ENCODE measurements at places on chromosomes 16 and 17.

- no peak for DNase-seq
- no peaks in the 10 kb centered on the region for H3K4me1 ChIP-seq
- H3K27me3 ChIP-seq: peaks cover 65% of the 10 kb centered on the region
- H3K4me3 ChIP-seq: peak overlapping the region; percentile 47
Observed at GRCh38 chr17:61400717-61401388, 1.2 kb downstream of the TBX2 start.

GRCh38 chr16:88638323-88639230 lies at the start of gene IL17C:
Gene IL17C, plus strand, starts transcription at chr16:88638572. Its CDS starts 70 bp downstream, at chr16:88638642.
- no peaks in the 10 kb centered on the region for H3K36me3 ChIP-seq
- H3K4me3 ChIP-seq: no peak within 1 kb of the TSS
- peak within 1 kb of the TSS; percentile 16 for H3K27ac ChIP-seq
- peaks cover 15% of the 10 kb centered on the region for H3K4me1 ChIP-seq

DNA sequence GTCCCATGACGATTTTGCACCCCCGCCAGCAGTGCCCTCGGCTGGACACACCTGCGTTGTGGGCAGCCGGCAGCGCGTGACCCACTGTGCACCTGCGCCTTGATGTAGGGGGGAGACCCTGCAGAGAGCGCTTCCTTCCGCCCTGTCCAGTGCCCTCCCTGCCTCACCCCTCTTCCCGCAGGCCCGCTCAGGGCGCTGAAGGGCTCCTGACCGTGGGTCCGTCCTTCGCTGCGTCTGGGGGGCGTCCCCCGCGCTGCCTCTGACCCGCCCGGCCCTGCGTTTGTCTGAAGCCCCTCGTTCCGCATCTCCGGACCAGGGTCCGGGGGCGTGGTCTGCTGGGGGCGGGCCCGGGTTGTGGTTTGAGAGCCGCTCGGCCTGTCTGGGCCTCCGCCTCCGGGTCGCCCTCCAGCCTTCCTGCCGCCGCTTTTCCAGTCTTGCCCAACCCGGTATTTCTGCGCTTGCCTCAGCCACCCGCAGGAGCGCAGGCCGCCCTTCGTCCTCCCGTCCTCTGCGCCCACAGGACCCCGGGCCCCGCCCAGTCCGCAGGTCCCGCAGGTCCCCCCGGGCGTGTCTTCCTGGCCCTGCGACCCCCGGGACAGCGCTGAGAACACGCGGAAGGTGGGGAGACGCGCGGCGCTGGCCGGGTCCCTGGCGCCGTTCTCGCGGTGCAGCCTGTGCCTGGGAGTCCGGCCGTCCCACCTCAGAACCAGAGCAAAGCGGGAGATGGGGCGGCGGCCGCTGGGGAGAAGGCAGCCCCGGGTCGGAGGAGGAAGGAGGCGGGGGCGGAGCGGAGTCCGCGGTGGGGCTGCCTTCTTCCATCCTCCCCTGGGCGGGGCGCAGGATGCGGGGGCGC lies 4.0 kb upstream of the IL17C start:
- peak overlapping the region; percentile 86 for H3K27ac ChIP-seq
- H3K36me3 ChIP-seq: no peaks in the 10 kb centered on the region
- H3K27me3 ChIP-seq: no peaks in the 10 kb centered on the region
- DNase-seq: peak; percentile 42
- H3K4me3 ChIP-seq: peak overlapping the region; percentile 64

DNA sequence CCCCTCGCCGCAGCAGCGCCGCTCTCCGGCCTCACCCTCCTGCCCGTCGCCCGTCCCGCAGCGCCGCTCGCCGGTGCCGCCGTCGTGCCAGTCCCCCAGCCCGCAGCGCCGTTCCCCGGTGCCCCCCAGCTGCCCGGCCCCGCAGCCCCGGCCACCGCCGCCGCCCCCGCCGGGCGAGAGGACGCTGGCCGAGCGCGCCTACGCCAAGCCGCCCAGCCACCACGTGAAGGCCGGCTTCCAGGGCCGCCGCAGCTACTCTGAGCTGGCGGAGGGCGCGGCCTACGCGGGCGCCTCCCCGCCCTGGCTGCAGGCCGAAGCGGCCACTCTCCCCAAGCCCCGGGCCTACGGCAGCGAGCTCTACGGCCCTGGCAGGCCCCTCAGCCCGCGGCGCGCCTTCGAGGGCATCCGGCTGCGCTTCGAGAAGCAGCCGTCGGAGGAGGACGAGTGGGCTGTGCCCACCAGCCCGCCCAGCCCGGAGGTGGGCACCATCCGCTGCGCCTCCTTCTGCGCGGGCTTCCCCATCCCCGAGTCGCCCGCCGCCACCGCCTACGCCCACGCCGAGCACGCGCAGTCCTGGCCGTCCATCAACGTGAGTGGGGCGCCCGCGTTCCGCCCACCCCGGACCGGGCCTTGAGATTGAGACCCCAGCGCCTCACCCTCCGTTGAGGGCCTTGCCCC lies 15.0 kb downstream of the TBKBP1 start:
- DNase-seq: no peak
- no peak overlapping the region for H3K4me3 ChIP-seq
- H3K4me1 ChIP-seq: peaks cover 15% of the 10 kb centered on the region
- no peaks in the 10 kb centered on the region for H3K36me3 ChIP-seq

- no peak overlapping the region for H3K4me3 ChIP-seq
- H3K4me1 ChIP-seq: peaks cover 12% of the 10 kb centered on the region
- H3K27me3 ChIP-seq: no peaks in the 10 kb centered on the region
- DNase-seq: no peak
- no peaks in the 10 kb centered on the region for H3K36me3 ChIP-seq
Observed at GRCh38 chr17:77654850-77655249, 303.7 kb upstream of the TNRC6C start.

GRCh38 chr17:60036796-60037677 lies 41.7 kb downstream of the HEATR6 start:
- H3K36me3 ChIP-seq: no peaks in the 10 kb centered on the region
- DNase-seq: peak; percentile 61
- H3K27ac ChIP-seq: no peak overlapping the region
- H3K27me3 ChIP-seq: peaks cover 11% of the 10 kb centered on the region
- no peak overlapping the region for H3K4me3 ChIP-seq

DNA sequence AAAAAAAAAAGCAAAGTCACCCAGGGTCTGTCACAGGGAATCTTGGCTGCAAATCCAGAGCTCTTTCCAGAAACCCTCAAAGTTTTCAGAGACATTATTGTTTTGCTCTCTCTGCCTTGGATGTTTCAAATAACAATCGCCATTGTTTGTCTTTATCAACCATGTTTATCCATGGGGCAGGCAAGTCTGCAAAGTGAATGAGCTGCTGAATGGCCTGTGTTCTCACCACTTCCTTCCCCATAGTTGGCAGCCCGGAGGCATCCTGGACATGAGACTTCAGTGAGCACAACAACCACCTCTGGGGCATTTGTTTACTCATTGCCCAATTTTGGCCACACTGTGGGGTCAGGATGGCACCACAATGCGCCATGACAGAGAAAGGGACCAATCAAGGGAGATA lies 53.1 kb upstream of the USP7 start:
- no peaks in the 10 kb centered on the region for H3K27me3 ChIP-seq
- no peaks in the 10 kb centered on the region for H3K36me3 ChIP-seq
- no peak for DNase-seq
- H3K27ac ChIP-seq: no peak overlapping the region
- no peak overlapping the region for H3K4me3 ChIP-seq
- no peaks in the 10 kb centered on the region for H3K4me1 ChIP-seq

GRCh38 chr17:49747632-49748031 lies 16.3 kb downstream of the FAM117A start:
- peaks cover 46% of the 10 kb centered on the region for H3K4me1 ChIP-seq
- peak overlapping the region; percentile 96 for H3K27ac ChIP-seq
- no peaks in the 10 kb centered on the region for H3K36me3 ChIP-seq
- peak overlapping the region; percentile 72 for H3K4me3 ChIP-seq
- DNase-seq: no peak
- H3K27me3 ChIP-seq: no peaks in the 10 kb centered on the region

DNA sequence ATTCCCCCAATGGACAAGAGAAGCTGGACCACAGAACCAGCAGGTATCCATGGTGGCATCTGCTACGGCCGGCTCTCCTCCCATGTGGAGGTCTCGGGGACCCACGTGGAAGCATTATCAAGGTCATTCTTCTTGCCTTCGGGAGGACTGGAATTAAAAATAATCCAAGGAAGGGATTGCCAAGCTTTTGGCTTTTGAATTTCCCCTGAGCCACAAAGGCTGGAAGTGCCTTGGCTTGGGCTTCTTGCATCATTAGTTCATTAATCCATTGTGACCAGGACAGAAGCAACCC lies 16.1 kb downstream of the NAGPA start:
- H3K27ac ChIP-seq: no peak overlapping the region
- DNase-seq: no peak
- H3K27me3 ChIP-seq: peaks cover 71% of the 10 kb centered on the region
- H3K36me3 ChIP-seq: no peaks in the 10 kb centered on the region
- H3K4me3 ChIP-seq: no peak overlapping the region

- H3K27me3 ChIP-seq: no peaks in the 10 kb centered on the region
- H3K4me3 ChIP-seq: no peak overlapping the region
- no peaks in the 10 kb centered on the region for H3K36me3 ChIP-seq
- no peak overlapping the region for H3K27ac ChIP-seq
Observed at GRCh38 chr17:55692276-55692675, 30.4 kb downstream of the TMEM100 start.

DNA sequence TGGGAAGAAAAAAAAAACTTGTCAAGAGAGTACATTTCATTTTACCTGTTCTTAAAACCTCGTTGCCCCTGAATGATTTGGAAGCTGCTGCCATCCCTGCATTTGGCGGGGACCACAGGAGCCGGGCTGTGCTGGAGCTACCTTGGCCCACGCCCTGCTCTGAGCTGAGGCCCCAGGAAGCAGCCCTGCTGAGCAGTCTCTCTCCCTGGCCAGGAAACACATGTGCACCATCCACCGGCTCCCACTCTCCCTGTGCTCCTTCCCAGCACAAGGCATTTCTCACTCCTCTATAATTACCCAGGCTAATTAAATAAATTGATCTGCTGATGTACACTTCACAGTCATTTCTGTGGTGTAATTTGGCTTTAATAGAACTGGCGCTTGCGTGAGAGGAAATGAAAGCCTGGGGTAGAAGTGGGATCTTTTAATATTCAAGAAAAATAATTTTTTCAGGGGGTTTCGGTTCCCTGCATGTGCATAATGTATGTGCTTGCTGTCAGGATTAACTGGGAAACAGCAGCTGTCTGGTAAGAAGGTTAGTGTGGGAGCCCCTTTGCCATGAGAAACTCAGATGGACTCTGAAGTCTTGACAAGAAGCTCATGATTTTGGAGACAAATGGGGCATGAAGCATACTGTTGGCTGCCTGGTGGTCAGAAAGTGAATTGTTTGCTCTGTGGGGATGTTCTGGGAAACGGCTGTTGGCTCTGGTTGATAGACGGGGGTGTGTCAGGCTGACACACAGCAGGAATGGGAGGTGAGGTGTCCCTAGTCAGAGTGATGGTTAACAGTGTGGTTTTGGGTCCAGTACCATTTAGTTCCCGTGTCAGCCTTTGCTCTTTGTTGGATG lies 252.3 kb upstream of the EEF2KMT start:
- H3K36me3 ChIP-seq: no peaks in the 10 kb centered on the region
- DNase-seq: no peak
- peaks cover 6% of the 10 kb centered on the region for H3K27me3 ChIP-seq
- no peaks in the 10 kb centered on the region for H3K4me1 ChIP-seq
- no peak overlapping the region for H3K27ac ChIP-seq

DNA sequence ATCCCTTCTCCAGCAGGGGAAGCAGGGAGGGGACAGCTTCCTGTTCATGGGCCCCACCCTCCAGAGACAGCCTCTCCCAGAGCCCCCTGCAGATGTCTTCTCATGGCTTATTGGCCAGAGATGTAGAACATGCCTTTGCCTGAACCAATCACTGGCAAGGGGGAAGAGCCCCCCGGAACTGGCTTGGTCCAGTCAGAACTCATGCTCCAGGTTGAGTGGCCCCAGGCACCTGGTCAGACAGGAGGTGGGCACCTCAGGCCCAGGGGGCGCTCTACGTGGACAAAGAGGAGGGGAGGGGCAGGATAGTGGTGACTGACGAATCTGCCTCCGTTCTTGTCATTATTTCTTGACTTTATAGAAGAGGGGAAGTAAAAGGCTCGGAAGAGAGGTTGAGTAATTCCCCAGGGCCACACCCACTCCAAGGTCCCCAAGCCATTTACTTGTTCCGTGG lies 23.6 kb downstream of the RAB11FIP4 start:
- no peak overlapping the region for H3K27ac ChIP-seq
- H3K36me3 ChIP-seq: no peaks in the 10 kb centered on the region
- no peak for DNase-seq
- H3K4me3 ChIP-seq: no peak overlapping the region
- H3K4me1 ChIP-seq: no peaks in the 10 kb centered on the region

DNA sequence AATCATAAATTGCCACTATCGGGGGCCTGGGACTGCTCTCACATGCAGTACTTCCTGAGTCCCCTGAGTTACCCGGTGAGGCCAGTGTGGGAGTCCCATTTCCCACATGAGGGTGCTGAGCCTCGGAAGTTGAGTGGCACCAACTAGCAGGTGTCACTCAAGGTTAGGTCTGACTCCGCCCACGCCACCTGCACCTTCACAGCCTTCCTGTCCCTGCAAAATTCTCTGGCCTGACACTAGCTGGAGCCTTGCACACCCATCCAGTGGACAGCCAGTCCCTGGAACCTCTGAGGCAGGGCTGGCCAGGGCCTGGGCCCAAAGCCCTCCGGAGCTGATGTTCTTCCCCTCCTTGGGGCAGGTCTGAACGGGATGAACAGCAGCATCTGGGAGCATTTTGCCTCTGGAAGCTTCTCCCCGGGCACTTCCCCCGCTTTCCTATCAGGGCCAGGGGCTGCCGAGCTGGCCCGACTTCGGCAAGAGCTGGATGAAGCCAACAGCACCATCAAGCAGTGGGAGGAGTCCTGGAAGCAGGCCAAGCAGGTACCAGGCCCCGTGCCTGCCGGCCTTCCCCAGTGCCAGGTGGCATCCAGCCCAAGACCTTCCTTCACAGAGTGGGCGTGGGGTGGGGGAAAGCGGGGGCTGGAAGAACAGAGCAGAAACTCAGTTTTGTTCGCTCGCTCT lies 21.9 kb downstream of the UNC13D start:
- H3K36me3 ChIP-seq: no peaks in the 10 kb centered on the region
- peaks cover 9% of the 10 kb centered on the region for H3K4me1 ChIP-seq
- H3K4me3 ChIP-seq: no peak overlapping the region
- H3K27me3 ChIP-seq: no peaks in the 10 kb centered on the region
- no peak overlapping the region for H3K27ac ChIP-seq

DNA sequence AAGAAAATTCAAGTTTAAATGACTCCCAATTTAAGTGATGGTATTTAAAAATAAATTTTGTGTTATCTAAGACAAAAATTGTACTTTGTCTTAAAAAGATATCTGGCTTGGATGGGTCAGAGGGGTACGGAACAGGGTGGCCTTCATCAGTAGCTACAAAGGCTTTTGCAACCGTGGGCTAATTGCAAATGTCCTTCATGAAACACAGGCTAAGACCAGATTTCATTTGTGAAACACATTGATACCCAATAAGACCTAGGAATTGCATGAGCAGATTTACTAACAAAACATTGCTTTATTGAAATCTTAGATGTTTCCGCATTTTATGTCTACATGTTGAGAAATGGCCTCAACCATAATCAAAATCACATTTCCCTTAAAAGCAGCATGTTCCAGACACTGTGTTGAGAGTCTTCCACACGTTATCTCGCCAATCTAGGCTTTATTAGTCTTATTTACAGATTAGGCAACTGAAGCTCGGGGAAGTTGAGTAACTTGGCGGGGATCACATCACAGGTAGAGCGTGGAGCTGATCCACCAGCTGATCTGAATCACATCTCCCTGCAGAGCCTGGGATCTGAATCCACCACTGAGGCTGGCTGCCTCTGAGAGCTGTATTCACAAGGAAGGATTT lies 21.8 kb downstream of the FBXO39 start:
- H3K36me3 ChIP-seq: no peaks in the 10 kb centered on the region
- no peak for DNase-seq
- no peaks in the 10 kb centered on the region for H3K27me3 ChIP-seq
- no peak overlapping the region for H3K27ac ChIP-seq
- H3K4me1 ChIP-seq: no peaks in the 10 kb centered on the region
- H3K4me3 ChIP-seq: no peak overlapping the region

GRCh38 chr17:1847191-1847590 lies 17.4 kb downstream of the RPA1 start:
- H3K4me1 ChIP-seq: no peaks in the 10 kb centered on the region
- H3K4me3 ChIP-seq: no peak overlapping the region
- no peak overlapping the region for H3K27ac ChIP-seq
- no peaks in the 10 kb centered on the region for H3K36me3 ChIP-seq
- no peaks in the 10 kb centered on the region for H3K27me3 ChIP-seq
- no peak for DNase-seq

Measured in MM.1S (cell line).